ENCODE measurements at places on chromosomes 2 and 18.

- H3K4me1 ChIP-seq = no peaks in the 10 kb centered on the region
- H3K36me3 ChIP-seq = no peaks in the 10 kb centered on the region
- no peak overlapping the region for H3K27ac ChIP-seq
Observed at GRCh38 chr2:202608142-202608852, 26.5 kb upstream of the FAM117B start.

- no peaks in the 10 kb centered on the region for H3K36me3 ChIP-seq
- no peaks in the 10 kb centered on the region for H3K27me3 ChIP-seq
- no peak for DNase-seq
- H3K4me1 ChIP-seq = peaks cover 6% of the 10 kb centered on the region
Observed at GRCh38 chr2:238921681-238922319, 73.9 kb downstream of the TWIST2 start.

DNA sequence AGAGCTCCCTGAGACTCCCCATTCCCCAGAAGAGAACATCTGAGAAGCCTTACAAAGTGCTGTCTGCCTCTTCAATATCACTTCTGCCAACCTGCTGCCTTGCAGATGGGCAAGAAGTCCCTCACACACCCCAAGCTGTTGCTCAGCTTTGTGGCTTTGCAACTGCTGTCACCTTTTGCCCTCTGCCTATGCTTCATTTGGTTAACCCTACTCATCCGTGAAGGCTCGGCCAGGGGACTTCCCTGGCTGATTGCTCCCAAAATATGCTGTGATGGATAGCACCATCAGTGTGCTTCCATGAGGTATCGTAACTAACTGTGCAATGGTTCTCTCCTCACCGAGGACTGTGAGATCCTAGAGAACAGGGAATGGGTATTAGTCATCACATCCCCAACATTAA lies 88.9 kb upstream of the CYP1B1 start:
- H3K4me1 ChIP-seq = peaks cover 12% of the 10 kb centered on the region
- H3K27ac ChIP-seq = peak overlapping the region; percentile 48
- no peak overlapping the region for H3K4me3 ChIP-seq
- H3K36me3 ChIP-seq = no peaks in the 10 kb centered on the region
- H3K27me3 ChIP-seq = no peaks in the 10 kb centered on the region

GRCh38 chr2:136077107-136077506 lies 40.8 kb downstream of the CXCR4 start:
- no peak for DNase-seq
- H3K4me1 ChIP-seq = no peaks in the 10 kb centered on the region
- no peaks in the 10 kb centered on the region for H3K36me3 ChIP-seq
- peaks cover 3% of the 10 kb centered on the region for H3K27me3 ChIP-seq

DNA sequence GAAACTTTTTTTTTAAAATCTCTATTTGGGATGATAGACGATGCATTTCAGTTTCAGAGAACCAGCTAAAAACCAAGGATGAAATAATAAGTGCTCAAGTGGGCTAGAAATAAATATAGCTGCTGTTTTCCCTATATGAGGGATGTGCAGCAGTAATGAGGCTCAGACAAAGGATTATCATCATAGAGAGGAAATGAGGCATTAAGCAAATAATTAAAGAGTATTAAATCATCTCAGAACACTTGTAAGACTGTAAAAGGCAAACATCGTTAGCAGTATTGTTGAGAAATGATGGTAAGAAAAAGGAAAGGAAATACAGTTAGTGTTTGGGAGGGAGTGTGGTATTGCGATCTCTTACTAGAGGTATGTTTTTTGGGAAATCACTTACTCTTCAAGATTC lies 233.5 kb downstream of the TGIF1 start:
- peaks cover 3% of the 10 kb centered on the region for H3K36me3 ChIP-seq
- no peak overlapping the region for H3K4me3 ChIP-seq
- H3K4me1 ChIP-seq = no peaks in the 10 kb centered on the region
- no peak overlapping the region for H3K27ac ChIP-seq
- no peak for DNase-seq

- DNase-seq = no peak
- H3K27ac ChIP-seq = no peak overlapping the region
- H3K36me3 ChIP-seq = no peaks in the 10 kb centered on the region
- no peaks in the 10 kb centered on the region for H3K4me1 ChIP-seq
- no peak overlapping the region for H3K4me3 ChIP-seq
Observed at GRCh38 chr2:34121076-34121475, 522.0 kb upstream of the FAM98A start.

- H3K4me1 ChIP-seq = no peaks in the 10 kb centered on the region
- H3K27ac ChIP-seq = no peak overlapping the region
- H3K27me3 ChIP-seq = no peaks in the 10 kb centered on the region
- no peak overlapping the region for H3K4me3 ChIP-seq
- DNase-seq = peak; percentile 64
Observed at GRCh38 chr2:48548840-48549239, 18.9 kb downstream of the STON1 start.

DNA sequence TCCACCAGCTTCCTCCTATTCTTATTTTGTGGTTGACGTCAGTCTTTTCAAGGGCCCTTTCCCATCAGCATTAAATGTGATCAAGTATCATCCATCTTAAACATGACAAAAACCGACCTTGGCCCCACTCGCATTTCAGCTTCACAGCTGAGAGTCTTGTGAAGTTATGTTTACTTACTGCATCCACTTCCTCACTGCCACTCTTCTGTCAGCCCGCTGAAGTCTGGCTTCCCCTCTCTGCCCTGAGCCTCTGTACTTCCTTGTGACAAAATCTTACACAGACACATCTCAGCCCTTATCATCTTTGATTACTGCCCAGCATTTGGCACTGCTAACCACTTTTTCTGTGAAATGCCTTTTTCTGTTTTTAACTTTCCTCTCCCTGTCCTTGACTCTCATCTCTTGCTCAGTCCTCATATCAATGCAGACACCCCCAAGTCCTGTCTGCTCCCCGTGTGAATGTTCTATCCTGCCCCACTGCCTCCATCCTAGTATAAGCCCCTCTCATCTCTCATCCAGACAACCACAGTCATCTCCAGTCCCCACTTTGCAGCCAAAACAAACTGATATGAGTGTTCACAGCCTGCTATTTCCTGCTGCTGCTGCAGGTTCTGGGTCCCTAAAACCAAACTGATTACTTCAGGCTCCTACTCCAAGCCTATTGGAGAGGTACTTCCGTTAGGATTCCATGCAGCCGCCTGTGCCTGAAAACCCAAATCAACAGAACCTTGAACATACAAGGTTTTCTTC lies 31.4 kb downstream of the FOSL2 start:
- H3K36me3 ChIP-seq = peaks cover 24% of the 10 kb centered on the region
- H3K4me3 ChIP-seq = no peak overlapping the region

DNA sequence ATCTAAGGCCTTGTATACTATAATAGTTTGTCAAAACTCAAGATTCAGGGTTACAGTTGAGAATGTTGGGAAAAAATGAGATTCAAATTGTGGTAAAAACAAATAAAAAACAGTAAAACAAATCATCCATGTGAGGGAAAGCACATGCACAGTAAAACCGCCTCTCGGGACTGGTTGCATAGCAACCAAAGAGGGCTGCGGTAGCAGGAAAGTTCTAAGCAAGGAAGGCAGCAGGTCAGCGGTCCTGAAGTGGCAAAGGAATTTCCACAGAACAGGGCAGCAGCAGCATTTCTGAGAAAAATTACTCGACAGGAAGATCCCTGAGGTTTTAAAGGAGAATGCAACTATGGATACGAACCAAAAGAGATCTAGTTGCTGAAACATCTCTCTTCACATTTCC lies 93.7 kb downstream of the DYNAP start:
- no peak overlapping the region for H3K27ac ChIP-seq
- DNase-seq = peak; percentile 88
- no peaks in the 10 kb centered on the region for H3K36me3 ChIP-seq
- no peak overlapping the region for H3K4me3 ChIP-seq

DNA sequence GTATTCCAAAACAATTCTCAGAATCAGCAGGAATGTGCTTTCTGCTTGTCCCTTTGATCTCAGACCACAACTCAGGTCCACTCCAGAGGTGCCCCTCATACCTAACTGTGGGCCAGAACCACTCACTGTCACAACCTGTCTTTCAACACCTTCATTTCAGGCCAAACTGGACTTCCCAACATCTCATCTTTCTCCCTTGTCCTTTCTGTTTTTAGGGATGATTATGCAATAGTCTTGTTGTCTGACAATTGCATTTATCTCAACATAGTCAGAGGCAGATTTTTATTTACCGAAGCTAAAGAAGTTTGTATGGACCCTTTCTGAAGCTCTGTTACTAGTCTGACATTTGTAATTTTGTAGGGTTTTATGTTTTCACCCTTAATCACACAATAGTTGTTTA lies 95.9 kb downstream of the EPHA4 start:
- no peaks in the 10 kb centered on the region for H3K4me1 ChIP-seq
- no peaks in the 10 kb centered on the region for H3K27me3 ChIP-seq
- no peak overlapping the region for H3K27ac ChIP-seq
- H3K36me3 ChIP-seq = peaks cover 12% of the 10 kb centered on the region
- no peak for DNase-seq

GRCh38 chr2:67272195-67272594 lies 124.9 kb upstream of the ETAA1 start:
- no peak overlapping the region for H3K27ac ChIP-seq
- no peaks in the 10 kb centered on the region for H3K36me3 ChIP-seq
- H3K4me1 ChIP-seq = no peaks in the 10 kb centered on the region
- no peaks in the 10 kb centered on the region for H3K27me3 ChIP-seq
- DNase-seq = no peak
- no peak overlapping the region for H3K4me3 ChIP-seq

DNA sequence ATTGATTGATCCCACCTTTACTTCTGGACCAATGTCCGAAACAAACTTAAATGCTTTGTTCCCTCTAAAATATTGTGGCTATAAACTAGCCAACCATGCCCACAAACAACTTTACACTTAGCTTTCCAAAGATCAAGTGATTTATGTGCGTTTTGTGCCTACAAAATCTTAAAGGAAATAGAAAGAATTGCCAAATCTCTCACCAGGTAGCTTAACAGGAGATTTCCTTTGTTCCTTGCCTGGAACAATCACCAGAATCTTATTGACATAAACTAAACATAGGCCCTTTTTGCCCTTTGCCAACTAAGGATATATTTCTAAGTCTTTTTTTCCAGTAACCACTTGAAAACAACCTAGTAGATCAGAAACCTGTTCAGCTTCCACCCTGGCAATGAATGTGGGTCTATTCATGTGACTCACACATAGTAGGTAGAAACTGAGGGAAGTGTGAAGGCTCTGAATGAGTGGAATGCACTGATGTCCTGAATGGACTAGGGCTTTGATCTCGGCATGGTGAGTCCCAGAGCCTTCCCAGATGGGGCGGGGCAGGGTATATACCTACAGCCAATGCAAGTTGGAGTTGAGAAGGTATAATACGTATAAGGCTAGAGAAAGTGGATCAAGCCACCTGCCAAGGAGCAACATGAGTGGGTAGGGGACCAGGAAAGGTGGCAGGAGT lies 94.6 kb upstream of the PPP1CB start:
- H3K27ac ChIP-seq = no peak overlapping the region
- no peak overlapping the region for H3K4me3 ChIP-seq
- no peaks in the 10 kb centered on the region for H3K36me3 ChIP-seq
- no peak for DNase-seq
- H3K4me1 ChIP-seq = peaks cover 10% of the 10 kb centered on the region

DNA sequence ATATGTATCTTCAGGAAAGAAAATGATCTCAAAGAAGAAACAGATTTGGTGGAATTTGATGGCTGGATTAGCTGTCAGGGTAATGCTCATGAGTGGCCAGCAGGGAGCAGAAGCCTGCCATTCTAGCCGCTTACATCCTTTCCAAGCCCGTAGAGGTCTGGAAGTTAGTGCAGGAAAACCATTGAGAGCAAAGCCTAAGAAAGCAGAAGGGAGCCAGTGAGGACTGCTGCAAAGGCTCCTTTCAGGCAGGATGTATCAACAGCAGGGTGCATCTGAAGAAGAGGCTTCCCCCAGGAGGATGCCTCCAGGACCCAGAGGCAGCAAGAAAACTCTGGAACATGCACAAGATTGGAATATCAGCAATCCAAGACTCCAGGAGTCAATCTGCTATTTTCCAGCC lies 22.9 kb upstream of the LBH start:
- peaks cover 29% of the 10 kb centered on the region for H3K27me3 ChIP-seq
- H3K36me3 ChIP-seq = no peaks in the 10 kb centered on the region
- H3K4me1 ChIP-seq = no peaks in the 10 kb centered on the region
- no peak overlapping the region for H3K4me3 ChIP-seq
- no peak overlapping the region for H3K27ac ChIP-seq

- no peak overlapping the region for H3K27ac ChIP-seq
- no peaks in the 10 kb centered on the region for H3K4me1 ChIP-seq
- H3K36me3 ChIP-seq = no peaks in the 10 kb centered on the region
- H3K27me3 ChIP-seq = peaks cover 24% of the 10 kb centered on the region
- no peak overlapping the region for H3K4me3 ChIP-seq
- DNase-seq = no peak
Observed at GRCh38 chr2:120493231-120493630, 147.3 kb downstream of the INHBB start.

DNA sequence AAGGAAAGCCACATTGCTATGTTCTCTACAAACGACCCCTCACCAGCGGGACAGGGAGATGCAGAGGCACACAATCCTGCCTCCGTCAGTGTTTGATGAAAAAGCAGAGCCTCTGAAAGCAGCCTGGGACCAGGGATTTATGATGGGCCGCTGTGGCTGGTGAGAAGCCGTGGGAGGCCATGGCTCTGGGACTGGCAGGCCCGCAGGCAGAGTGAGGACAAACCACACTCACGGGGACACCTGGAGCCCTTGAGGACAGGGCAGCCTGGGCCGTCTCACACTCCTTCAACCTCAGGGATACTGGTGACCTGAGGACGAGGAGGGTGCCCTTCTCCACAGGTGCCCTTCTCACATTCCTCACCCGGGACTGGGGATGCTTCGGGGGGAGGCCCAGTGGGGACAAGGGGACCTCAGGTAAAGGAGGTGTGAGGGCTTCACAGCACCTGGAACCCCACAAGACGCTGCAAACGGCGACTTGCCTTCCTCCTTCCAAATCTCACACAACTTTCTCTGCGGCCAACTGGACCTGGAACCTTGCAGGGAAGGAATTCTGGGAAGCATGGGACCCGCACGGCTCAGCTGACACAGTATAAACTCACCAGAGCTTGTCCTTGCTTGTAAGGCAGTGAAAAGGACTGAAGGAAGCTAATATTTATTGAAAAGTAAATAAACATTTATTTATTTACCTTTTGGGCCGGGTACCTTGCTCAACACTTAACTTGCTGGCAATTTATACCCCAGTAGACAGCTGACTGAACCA lies 5.3 kb upstream of the LDLRAD4 start:
- no peak for DNase-seq
- H3K4me3 ChIP-seq = no peak overlapping the region
- peaks cover 1% of the 10 kb centered on the region for H3K36me3 ChIP-seq
- peaks cover 37% of the 10 kb centered on the region for H3K27me3 ChIP-seq

- H3K4me3 ChIP-seq = no peak overlapping the region
- H3K4me1 ChIP-seq = no peaks in the 10 kb centered on the region
- no peaks in the 10 kb centered on the region for H3K36me3 ChIP-seq
- no peak for DNase-seq
- no peaks in the 10 kb centered on the region for H3K27me3 ChIP-seq
Observed at GRCh38 chr2:68506170-68506569, 38.8 kb downstream of the APLF start.

Measured in mesenchymal stem cell (in vitro differentiated cells and primary cell).